ENCODE measurements at places on chromosomes 4 and X. TPM values are rescaled to one million over a fixed set of nuclear protein-coding genes. Genes with fewer than 3 reads are reported as not detected.
A peak's percentile ranks its signal among the peaks of the same experiment; 100 is the strongest.

GRCh38 chrX:15292861-15293260 is 22.6 kb downstream of the ASB11 start:
- H3K36me3 ChIP-seq: no peaks in the 10 kb centered on the region
- no peak overlapping the region for H3K4me3 ChIP-seq
- H3K27me3 ChIP-seq: no peaks in the 10 kb centered on the region
- H3K4me1 ChIP-seq: no peaks in the 10 kb centered on the region
- no peak overlapping the region for H3K27ac ChIP-seq

DNA sequence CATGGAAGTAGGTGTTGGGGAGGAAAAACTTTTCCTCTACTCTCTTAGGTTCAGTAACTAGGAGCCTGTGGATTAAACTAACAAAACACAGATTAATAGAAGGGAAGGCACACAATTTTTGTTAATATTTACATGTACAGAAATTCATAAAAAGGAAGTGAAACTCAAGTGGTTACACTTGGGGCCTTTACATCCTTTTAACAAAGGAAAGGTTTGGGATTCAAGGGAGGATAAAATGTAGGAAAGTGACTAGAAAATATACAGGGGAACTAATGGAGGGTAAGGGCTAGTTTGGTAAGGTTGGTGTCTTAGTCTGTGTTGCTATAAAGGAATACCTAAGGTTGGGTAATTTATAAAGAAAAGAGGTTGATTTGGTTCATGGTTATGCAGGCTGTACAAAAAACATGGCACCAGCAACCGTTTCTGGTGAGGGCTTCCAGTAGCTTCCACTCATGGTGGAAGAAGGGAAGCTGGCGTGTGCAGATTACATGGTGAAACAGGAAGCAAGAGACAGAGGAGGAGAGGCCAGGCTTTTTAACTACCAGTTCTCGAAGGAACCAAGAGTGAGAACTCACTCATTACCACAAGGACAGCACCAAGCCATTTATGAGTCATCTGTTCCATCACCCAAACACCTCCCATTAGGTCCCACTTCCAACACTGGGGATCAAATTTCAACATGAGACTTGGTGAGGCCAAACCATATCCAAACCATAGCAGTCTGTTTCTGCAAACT is 124.4 kb downstream of the CHRDL1 start:
- no peak overlapping the region for H3K27ac ChIP-seq
- H3K4me3 ChIP-seq: no peak overlapping the region
- H3K27me3 ChIP-seq: no peaks in the 10 kb centered on the region
- H3K4me1 ChIP-seq: no peaks in the 10 kb centered on the region
- H3K36me3 ChIP-seq: no peaks in the 10 kb centered on the region

DNA sequence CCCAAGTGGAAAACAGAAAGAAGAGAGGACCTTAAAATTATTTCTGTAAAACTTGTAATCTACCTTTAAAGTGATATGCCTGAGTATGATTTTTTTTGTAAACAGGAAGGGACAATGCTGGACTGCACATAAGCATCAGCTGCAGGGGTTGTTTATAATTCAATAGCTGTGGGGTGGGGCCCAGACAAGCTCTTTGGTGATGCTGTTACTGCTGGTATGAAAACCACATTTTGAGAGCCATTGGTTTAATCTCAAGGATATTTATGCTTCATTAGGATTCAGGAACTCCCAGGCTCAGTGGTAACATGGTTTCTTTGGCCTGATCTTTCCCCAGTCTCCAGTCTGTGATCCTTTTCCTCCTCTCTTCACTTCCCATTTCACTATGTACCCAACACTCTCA is 34.3 kb upstream of the GRPR start:
- no peak overlapping the region for H3K27ac ChIP-seq
- H3K36me3 ChIP-seq: no peaks in the 10 kb centered on the region
- no peaks in the 10 kb centered on the region for H3K4me1 ChIP-seq
- no peak overlapping the region for H3K4me3 ChIP-seq
- no peak for DNase-seq

PLAC1 gene
- total RNA-seq: not detected

- no peaks in the 10 kb centered on the region for H3K36me3 ChIP-seq
- H3K27ac ChIP-seq: no peak overlapping the region
These were observed 6.4 kb downstream of the ARX start for GRCh38 chrX:25009407-25009806.

RAB41 gene
- total RNA-seq: not detected

SLC10A6 gene
- total RNA-seq: 3.4 TPM

DNA sequence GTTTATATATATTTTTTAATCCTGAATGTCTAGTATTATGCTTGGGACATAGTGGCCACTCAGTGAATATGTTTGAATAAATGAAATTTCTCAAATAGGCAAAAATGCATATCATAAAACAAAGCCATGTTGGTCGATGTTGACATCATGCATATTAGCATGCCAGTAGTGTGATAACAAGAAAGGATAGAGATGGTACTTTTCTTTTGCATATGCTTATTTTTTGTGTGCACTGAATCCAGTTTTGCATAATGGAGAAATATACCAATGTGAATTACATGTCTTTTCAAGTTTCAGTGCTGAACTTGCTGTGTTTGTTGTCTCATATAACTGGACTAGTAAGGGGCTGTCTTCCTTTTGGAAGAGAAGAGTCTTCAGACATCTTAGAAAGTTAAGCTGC is 7.5 kb downstream of the CPE start:
- peaks cover 14% of the 10 kb centered on the region for H3K4me1 ChIP-seq
- no peak overlapping the region for H3K27ac ChIP-seq
- no peak overlapping the region for H3K4me3 ChIP-seq
- H3K36me3 ChIP-seq: no peaks in the 10 kb centered on the region

AGTR2 gene
- total RNA-seq: not detected

DNA sequence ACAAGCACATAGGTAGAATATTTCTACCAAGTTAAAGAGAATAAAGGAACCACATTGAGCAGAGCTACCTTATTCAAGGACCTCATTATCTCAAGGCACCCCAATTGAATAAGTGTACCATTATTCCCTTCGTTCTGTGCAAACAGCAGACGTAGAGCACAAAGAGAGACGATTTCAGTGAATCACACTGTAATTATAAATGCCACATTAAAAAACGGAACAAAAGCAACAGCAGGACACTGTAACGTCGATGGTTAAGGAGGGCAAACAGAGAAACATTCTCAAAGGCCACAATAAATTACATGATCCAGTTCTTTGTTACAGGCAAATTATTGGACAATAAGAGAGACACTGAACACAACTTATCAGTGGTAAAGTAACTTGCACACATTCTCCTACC is 644.1 kb upstream of the TENM3 start:
- no peak overlapping the region for H3K27ac ChIP-seq
- no peaks in the 10 kb centered on the region for H3K27me3 ChIP-seq
- no peak for DNase-seq
- no peaks in the 10 kb centered on the region for H3K36me3 ChIP-seq
- H3K4me1 ChIP-seq: no peaks in the 10 kb centered on the region
- no peak overlapping the region for H3K4me3 ChIP-seq

DNA sequence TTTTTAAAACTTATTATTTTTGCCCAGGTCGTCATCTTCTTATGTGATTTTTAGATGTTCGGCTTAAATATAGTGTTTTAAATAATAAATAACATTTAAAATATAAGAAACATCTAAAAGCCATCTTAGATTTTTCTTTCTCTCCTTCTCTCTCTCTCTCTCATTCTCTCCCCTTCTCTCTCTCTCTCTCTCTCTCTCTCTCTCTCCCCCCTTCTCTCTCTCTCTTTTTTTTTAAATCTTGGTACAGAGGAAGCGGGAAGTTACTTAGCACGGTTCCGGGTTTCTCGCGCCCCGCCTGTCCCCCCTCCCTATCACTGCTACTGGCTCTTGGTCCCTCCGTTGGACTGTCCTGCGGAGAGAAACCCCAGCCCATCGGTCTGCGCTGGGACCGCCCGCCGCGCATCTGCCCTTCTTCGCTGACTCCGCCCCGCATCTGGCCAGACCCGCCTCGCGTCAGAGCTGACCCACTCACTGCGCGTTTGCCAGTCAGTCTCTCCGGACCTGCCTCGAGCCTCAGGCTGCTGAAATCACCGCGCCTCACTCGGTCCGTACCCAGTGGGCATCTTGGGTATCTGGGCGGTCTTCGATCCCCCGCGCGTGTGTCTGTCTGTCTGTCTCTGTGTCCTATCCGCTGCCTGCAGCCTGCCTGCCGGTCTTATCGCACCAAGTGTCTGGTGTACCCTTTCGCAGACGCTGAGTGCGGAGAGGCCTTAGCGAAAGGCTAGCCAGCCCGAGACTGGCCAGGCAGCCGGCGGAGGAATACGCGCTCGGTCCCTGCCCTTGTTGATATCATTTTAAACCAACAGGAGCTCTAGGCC is at the start of gene PABPC5:
TSS of gene PABPC5 (plus strand) at position 489 of the 818 bp plus-strand sequence. CDS start 739 bp downstream, outside the sequence.
- DNase-seq: no peak
- no peaks in the 10 kb centered on the region for H3K36me3 ChIP-seq
- peak within 1 kb of the TSS; percentile 87 for H3K27ac ChIP-seq
- peak within 1 kb of the TSS; percentile 53 for H3K4me3 ChIP-seq

GRCh38 chr4:79211490-79211889 is 114.4 kb downstream of the NAA11 start:
- H3K27me3 ChIP-seq: no peaks in the 10 kb centered on the region
- H3K27ac ChIP-seq: no peak overlapping the region
- no peaks in the 10 kb centered on the region for H3K36me3 ChIP-seq
- no peaks in the 10 kb centered on the region for H3K4me1 ChIP-seq

GRCh38 chr4:163237856-163238255 is 71.2 kb upstream of the NAF1 start:
- H3K27me3 ChIP-seq: no peaks in the 10 kb centered on the region
- H3K36me3 ChIP-seq: no peaks in the 10 kb centered on the region
- H3K4me1 ChIP-seq: no peaks in the 10 kb centered on the region
- DNase-seq: no peak

- no peak overlapping the region for H3K27ac ChIP-seq
- no peaks in the 10 kb centered on the region for H3K4me1 ChIP-seq
- H3K4me3 ChIP-seq: no peak overlapping the region
- H3K36me3 ChIP-seq: no peaks in the 10 kb centered on the region
- no peak for DNase-seq
These were observed 16.3 kb upstream of the IDS start for GRCh38 chrX:149521438-149521837.

DNA sequence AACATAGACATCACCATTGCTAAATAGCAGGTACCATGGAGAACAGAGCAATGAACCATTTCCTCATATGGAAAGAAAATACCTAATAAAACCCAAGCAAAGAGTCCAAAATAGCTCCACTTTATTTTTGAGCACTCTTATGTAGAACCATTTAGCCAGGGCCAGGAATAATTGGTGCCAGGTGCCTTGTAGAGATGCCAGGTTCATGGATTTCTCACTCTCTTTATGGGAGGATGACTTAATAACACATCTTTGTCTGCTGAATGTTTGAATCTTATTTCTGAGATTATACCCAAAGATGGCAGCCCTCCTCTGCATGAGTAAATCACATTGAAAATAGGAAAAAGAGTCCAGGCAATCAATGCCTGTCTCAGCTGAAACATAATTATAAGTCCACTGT is 212.3 kb upstream of the SFRP2 start:
- DNase-seq: no peak
- no peak overlapping the region for H3K4me3 ChIP-seq
- no peaks in the 10 kb centered on the region for H3K27me3 ChIP-seq
- H3K27ac ChIP-seq: no peak overlapping the region

- no peaks in the 10 kb centered on the region for H3K36me3 ChIP-seq
- peaks cover 16% of the 10 kb centered on the region for H3K27me3 ChIP-seq
- peak overlapping the region; percentile 81 for H3K27ac ChIP-seq
- H3K4me1 ChIP-seq: peaks cover 43% of the 10 kb centered on the region
These were observed 116.3 kb downstream of the DHX15 start for GRCh38 chr4:24468071-24468470.

- H3K4me3 ChIP-seq: no peak overlapping the region
- no peak overlapping the region for H3K27ac ChIP-seq
- no peaks in the 10 kb centered on the region for H3K36me3 ChIP-seq
- H3K4me1 ChIP-seq: no peaks in the 10 kb centered on the region
These were observed 217.4 kb downstream of the DCTD start for GRCh38 chr4:182699795-182700194.
